Ascending aorta (tissue), 2 donors: ENCODE measurements at places on chromosomes 7 and 10. TPM values are rescaled to one million over a fixed set of nuclear protein-coding genes. Genes with fewer than 3 reads are reported as not detected.

DNA sequence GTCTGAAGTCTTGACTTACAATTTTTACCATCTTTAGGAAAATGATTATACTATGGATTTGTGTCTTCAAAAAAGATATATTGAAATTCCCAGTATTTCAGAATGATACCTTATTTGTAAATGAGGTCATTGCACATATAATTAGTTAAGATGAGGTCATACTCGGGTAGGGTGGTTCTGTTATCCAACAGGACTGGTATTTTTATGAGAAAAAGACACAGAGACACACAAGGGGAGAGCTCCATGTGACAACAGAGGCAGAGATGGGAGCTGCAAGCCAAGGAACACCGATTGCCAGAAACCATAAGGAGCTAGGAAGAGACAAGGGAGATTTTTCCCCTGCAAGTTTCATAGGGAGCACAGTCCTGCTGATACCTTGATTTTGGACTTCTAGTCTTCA lies 356.9 kb downstream of the ARL4A start:
- H3K27ac ChIP-seq, result no peak overlapping the region
- DNase-seq, result no peak
- H3K4me1 ChIP-seq, result no peaks in the 10 kb centered on the region
- H3K4me3 ChIP-seq, result no peak overlapping the region
- H3K27me3 ChIP-seq, result no peaks in the 10 kb centered on the region

The PBLD gene
- 0.32 TPM for total RNA-seq

The GNB2 gene
- 500 TPM for total RNA-seq

GRCh38 chr7:16136896-16137295 lies 284.4 kb downstream of the CRPPA start:
- no peaks in the 10 kb centered on the region for H3K36me3 ChIP-seq
- no peak for DNase-seq
- no peak overlapping the region for H3K27ac ChIP-seq
- H3K27me3 ChIP-seq, result no peaks in the 10 kb centered on the region
- H3K4me1 ChIP-seq, result no peaks in the 10 kb centered on the region

The ANKRD61 gene
- total RNA-seq, result not detected

DNA sequence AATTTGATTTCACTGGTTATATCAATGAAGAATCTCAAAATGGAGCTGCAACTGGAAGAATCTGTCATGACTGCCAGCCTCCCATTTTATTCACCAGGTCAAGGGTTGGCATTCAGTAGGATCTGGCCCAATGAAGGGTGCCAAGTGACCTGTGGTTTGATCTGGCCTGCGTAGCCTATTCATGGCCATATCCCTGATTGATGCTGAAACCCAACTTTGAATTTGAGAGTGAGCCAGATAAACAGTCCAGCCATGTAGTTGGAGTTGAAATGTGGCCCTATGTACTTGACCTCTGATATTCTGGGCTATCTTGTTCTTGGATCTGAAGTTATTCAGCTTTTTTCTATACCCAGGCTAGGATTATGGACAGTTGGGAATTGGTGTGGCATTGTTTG lies 1.5 kb downstream of the MKLN1 start:
- H3K4me1 ChIP-seq, result peaks cover 12% of the 10 kb centered on the region
- no peak for DNase-seq
- no peaks in the 10 kb centered on the region for H3K27me3 ChIP-seq
- peak overlapping the region; percentile 72 for H3K4me3 ChIP-seq

- H3K4me1 ChIP-seq, result no peaks in the 10 kb centered on the region
- no peaks in the 10 kb centered on the region for H3K36me3 ChIP-seq
- H3K27ac ChIP-seq, result peak overlapping the region; percentile 87
- peak; percentile 83 for DNase-seq
These were observed 224.2 kb downstream of the PLXNA4 start for GRCh38 chr7:132351954-132352499.

- H3K27me3 ChIP-seq, result no peaks in the 10 kb centered on the region
- H3K27ac ChIP-seq, result no peak overlapping the region
- no peaks in the 10 kb centered on the region for H3K36me3 ChIP-seq
- no peak for DNase-seq
These were observed 151.0 kb downstream of the CHN2 start for GRCh38 chr7:29345590-29345989.

DNA sequence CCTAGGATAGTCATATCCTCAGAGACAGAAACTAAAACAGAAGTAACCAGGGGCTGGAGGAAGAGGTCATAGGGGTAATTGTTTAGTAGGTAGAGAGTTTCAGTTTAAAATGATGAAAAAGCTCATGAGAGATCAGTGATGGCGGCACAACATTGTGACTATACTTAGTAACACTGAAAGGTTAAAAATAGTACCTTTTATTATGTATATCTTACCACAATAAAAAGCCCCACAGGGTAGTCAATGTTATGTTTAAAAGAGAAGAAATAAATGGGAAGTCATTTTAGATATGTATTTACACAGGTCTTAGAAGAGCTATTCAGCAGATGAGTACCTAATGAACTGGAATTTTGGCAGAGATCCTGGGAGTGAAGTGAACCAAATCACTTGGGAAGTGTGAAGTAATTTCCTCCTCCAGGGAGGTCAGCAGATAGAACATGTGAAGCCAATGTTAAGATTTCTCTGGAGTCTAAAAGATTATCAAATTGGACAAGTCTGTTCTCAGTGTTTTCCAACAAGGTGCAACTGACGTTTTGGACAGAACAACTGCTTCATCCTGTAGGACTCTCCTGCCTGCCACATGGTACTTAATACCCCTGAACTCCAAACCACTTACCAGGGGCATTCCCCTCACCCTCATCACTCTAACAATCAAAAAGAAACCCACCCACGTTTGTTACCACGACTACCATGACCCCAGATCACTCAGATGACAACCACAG lies 6.4 kb downstream of the CDCA7L start:
- DNase-seq, result no peak
- H3K4me3 ChIP-seq, result no peak overlapping the region
- no peaks in the 10 kb centered on the region for H3K27me3 ChIP-seq
- H3K4me1 ChIP-seq, result no peaks in the 10 kb centered on the region

The SPDYE8 gene
- total RNA-seq, result not detected

DNA sequence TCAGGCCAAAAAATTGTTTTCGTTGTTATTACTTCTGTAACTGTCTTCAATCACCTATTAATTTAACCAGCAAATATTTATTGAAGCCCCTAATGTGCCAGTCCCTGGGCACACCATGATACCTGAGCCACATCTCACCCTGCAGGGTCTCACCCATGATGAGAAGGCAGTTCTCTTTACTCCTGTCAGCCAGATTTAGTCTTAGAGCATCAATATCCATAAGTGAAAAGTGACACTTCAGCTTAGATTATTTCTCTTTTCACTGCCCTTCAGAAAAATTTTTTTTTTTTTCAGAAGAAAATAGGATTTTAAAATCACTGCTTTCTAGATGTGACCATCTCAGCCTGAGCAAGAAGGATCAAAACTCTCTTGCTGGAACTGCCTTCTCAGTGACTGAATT lies 258.6 kb upstream of the NFE2L3 start:
- peak overlapping the region; percentile 53 for H3K4me3 ChIP-seq
- no peak overlapping the region for H3K27ac ChIP-seq
- DNase-seq, result no peak
- H3K27me3 ChIP-seq, result peaks cover 7% of the 10 kb centered on the region
- H3K36me3 ChIP-seq, result no peaks in the 10 kb centered on the region
- no peaks in the 10 kb centered on the region for H3K4me1 ChIP-seq

The NPY4R2 gene
- total RNA-seq, result not detected

The ZFYVE27 gene
- total RNA-seq, result 62.2 TPM

The CCZ1 gene
- 8.2 TPM for total RNA-seq

- H3K27ac ChIP-seq, result no peak overlapping the region
- no peak overlapping the region for H3K4me3 ChIP-seq
- no peaks in the 10 kb centered on the region for H3K27me3 ChIP-seq
- no peak for DNase-seq
- H3K4me1 ChIP-seq, result no peaks in the 10 kb centered on the region
These were observed 138.1 kb downstream of the ADAM22 start for GRCh38 chr7:88071994-88072714.

The SEMA4G gene
- total RNA-seq, result 2.1 TPM

The ZMIZ2 gene
- total RNA-seq, result 75.5 TPM

The LRRC18 gene
- not detected for total RNA-seq

GRCh38 chr7:117375380-117375779 lies 51.9 kb downstream of the ASZ1 start:
- H3K27ac ChIP-seq, result no peak overlapping the region
- no peaks in the 10 kb centered on the region for H3K27me3 ChIP-seq
- no peaks in the 10 kb centered on the region for H3K4me1 ChIP-seq
- no peaks in the 10 kb centered on the region for H3K36me3 ChIP-seq
- no peak for DNase-seq

GRCh38 chr10:114374053-114374791 lies 30.1 kb downstream of the AFAP1L2 start:
- no peaks in the 10 kb centered on the region for H3K27me3 ChIP-seq
- H3K4me3 ChIP-seq, result peak overlapping the region; percentile 41
- H3K36me3 ChIP-seq, result no peaks in the 10 kb centered on the region
- DNase-seq, result peak; percentile 71

- no peaks in the 10 kb centered on the region for H3K27me3 ChIP-seq
- no peaks in the 10 kb centered on the region for H3K36me3 ChIP-seq
- no peaks in the 10 kb centered on the region for H3K4me1 ChIP-seq
- H3K27ac ChIP-seq, result no peak overlapping the region
- no peak overlapping the region for H3K4me3 ChIP-seq
- no peak for DNase-seq
These were observed 430.2 kb upstream of the VSTM2A start for GRCh38 chr7:54111814-54112511.

- H3K27ac ChIP-seq, result no peak overlapping the region
- no peak for DNase-seq
- H3K36me3 ChIP-seq, result no peaks in the 10 kb centered on the region
These were observed 258.3 kb downstream of the GATA3 start for GRCh38 chr10:8312781-8313180.

The CD36 gene
- 302 TPM for total RNA-seq

DNA sequence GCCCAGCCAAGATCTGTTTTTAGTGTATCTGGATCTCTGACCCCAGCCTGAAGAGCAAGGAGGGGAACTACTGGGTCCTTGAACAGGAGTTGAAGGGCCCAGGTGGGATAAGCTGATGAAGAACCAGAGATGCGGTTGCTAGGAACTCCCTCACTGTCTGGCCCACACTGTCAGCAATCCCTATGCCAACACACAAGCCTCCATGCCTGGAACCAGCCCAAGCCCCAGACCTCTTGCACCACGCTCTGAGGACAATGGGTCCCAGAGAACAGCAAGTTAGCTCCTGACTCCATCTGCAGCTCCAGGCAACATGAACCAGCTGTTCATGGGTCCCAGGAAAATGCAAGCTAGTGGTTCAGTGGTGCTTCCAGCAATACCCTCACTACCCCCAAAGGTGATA lies 2.4 kb downstream of the NAT16 start:
- no peak for DNase-seq

The CDH23 gene
- 40.9 TPM for total RNA-seq

- no peak overlapping the region for H3K4me3 ChIP-seq
- no peaks in the 10 kb centered on the region for H3K36me3 ChIP-seq
- peak overlapping the region; percentile 95 for H3K27ac ChIP-seq
- no peaks in the 10 kb centered on the region for H3K27me3 ChIP-seq
These were observed 183.3 kb downstream of the JCAD start for GRCh38 chr10:29876008-29876555.

The SNX8 gene
- total RNA-seq, result 12.2 TPM

DNA sequence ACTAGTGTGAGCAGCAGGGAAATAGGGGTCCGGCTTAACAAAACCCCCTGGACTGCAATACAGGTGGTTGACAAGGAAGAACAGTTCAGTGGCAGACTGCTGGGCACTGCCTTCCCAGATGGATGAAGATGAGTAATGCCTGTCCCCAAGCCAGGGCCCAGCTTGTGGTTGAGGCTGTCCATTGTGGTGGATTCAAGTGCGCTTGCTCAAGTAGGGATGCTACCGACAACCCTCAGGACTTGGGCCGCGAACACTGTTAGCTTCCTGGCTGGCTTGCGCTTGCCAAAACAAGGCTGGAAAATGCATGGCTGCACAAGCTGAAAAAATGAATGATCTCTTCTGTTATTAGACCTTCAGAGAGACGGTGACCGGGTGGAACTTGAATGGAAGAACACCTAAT lies 116.1 kb upstream of the ACBD5 start:
- no peak overlapping the region for H3K4me3 ChIP-seq
- no peaks in the 10 kb centered on the region for H3K27me3 ChIP-seq
- H3K4me1 ChIP-seq, result no peaks in the 10 kb centered on the region
- H3K27ac ChIP-seq, result no peak overlapping the region
- DNase-seq, result no peak

The TUBAL3 gene
- not detected for total RNA-seq

GRCh38 chr10:113718969-113719822 lies 32.3 kb upstream of the PLEKHS1 start:
- no peak for DNase-seq
- H3K36me3 ChIP-seq, result peaks cover 47% of the 10 kb centered on the region
- H3K27ac ChIP-seq, result no peak overlapping the region
- no peaks in the 10 kb centered on the region for H3K4me1 ChIP-seq

GRCh38 chr7:130224210-130224609 lies 16.6 kb downstream of the SSMEM1 start:
- H3K36me3 ChIP-seq, result no peaks in the 10 kb centered on the region
- H3K4me3 ChIP-seq, result no peak overlapping the region
- H3K27me3 ChIP-seq, result no peaks in the 10 kb centered on the region
- no peak overlapping the region for H3K27ac ChIP-seq

GRCh38 chr10:33306126-33306525 lies 28.3 kb downstream of the NRP1 start:
- no peaks in the 10 kb centered on the region for H3K36me3 ChIP-seq
- no peak overlapping the region for H3K4me3 ChIP-seq
- no peak for DNase-seq
- no peaks in the 10 kb centered on the region for H3K27me3 ChIP-seq
- H3K27ac ChIP-seq, result no peak overlapping the region
- peaks cover 13% of the 10 kb centered on the region for H3K4me1 ChIP-seq

The GTPBP4 gene
- 9.0 TPM for total RNA-seq

GRCh38 chr10:104246976-104247375 lies 7.7 kb upstream of the GSTO1 start:
- H3K36me3 ChIP-seq, result no peaks in the 10 kb centered on the region
- no peak overlapping the region for H3K4me3 ChIP-seq
- no peak for DNase-seq
- H3K27me3 ChIP-seq, result no peaks in the 10 kb centered on the region
- no peaks in the 10 kb centered on the region for H3K4me1 ChIP-seq
- H3K27ac ChIP-seq, result no peak overlapping the region
